ENCODE measurements at places on chromosomes 6 and 20.

GRCh38 chr6:108526739-108527174 lies 34.0 kb upstream of the FOXO3 start:
- DNase-seq = no peak

DNA sequence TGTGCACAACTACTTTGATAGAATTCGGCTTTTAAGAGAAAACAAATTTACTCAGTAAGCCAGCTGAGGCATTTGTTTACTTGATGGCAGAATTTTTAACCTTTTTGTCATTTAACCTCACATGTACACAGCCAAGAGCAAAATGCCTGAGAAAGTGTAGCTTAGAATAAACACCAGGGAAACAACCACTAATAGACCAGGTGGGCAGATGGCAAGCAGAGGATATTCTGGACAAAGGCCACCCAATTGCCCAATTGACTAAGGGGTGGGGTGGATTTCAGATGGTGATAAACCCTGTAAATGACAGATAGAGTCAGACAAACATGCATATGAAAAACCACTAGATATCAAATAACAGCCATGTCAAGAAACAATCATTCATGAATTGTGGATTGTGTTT lies 190.7 kb upstream of the FBXL4 start:
- DNase-seq = no peak

- no peak for DNase-seq
These were observed 17.8 kb downstream of the JAG1 start for GRCh38 chr20:10655720-10656669.

DNA sequence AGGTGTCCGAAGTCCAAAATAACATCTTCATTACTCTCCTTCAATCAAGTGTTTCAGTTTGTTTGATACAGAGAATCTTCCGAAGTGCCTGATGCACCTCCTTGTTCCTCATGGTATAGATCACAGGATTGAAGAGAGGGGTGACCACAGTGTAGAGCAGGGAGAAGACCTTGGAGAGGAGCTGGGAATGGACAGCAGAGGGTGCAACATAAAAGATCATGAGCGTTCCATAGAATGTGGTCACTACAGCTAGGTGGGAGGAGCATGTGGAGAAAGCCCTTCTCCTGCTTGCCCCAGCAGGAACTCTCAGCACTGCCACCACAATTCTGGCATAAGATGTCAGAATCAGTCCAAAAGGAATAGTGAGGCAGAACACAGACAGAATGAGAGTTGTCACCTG lies 11.9 kb downstream of the OR12D1 start:
- DNase-seq = no peak

GRCh38 chr20:8809107-8809953 lies 259.6 kb upstream of the PLCB4 start:
- no peak for DNase-seq

DNA sequence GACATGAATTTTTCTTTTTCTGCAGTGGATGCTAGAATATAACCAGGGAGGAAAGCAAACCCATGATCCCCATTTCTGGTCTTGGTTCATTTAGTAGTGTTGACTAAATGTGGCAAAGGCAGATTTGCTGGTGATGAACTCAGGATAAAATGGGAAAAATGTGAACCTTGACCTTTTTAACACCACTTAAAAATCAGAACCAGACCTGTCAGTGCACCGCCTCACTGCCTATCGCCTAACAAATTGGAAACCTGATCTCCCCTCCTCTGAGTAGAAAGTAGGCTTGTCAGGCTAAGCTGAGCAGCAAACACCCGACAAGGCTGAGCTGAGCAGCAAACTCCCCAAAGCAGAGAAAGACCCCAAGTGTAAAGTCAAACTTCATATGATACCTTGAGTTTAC lies 254.8 kb downstream of the FOXC1 start:
- DNase-seq = no peak

DNA sequence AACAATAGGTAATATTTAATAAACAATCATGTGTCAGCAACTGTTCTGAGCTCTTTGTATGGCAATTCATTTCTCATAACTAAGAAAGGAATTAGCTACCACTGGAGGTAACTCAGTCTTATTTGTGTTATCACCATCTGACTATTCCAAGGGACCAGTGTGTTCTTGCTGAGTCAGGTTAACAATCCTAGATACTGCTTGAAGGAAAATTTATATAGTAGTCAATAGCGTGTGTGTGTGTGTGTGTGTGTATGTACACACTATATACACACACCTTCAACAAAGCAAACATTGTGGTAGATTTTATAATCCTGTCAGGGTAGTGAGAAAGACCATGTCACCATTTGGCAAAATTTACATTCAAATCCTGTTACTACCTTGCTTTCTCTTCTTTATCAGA lies 45.8 kb upstream of the SMIM8 start:
- no peak for DNase-seq

DNA sequence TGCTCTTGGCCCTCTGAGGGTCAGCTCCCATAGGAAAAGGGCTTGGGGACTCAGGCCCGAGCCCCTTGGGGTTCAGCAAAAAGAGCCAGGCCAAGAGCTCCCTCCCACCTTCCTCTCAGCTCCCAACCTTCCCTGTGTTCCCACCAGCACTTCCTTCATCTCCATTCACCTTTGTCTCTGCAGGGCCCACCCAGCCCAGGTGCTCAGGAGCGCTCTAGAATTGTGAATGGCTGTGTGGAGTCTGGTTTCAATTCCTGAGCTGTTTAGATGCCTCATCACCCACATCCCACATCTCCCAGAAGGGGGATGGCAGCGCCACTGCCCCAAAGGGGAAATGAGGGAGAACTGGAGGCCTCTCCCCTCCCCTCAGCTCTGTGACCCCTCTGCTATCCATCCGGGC lies 7.7 kb downstream of the GRM4 start:
- DNase-seq = no peak

GRCh38 chr20:23248461-23248882 lies 102.1 kb upstream of the NXT1 start:
- DNase-seq = no peak

- no peak for DNase-seq
These were observed 36.2 kb upstream of the BTBD3 start for GRCh38 chr20:11881449-11881848.

DNA sequence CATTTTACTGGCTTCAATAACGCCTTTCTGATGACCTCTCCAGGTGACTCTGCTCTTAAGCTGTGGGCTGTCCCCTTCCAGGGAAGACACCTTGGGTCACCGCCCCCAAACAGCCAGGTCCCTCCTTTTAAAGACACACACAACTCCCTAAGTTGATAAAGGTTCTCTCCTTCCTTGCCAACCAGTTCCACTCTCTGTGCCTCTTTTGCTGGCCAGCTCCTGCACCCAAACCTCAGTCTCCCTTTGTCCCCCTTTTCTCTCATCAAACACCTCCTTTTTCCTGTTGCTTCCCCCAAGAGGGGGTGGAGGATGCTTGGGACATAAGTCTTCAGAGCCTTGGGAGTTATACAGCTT lies 1.0 kb downstream of the NCOA6 start:
- DNase-seq = peak; percentile 94

- DNase-seq = peak; percentile 21
These were observed 185.3 kb downstream of the OGFRL1 start for GRCh38 chr6:71473926-71474325.

DNA sequence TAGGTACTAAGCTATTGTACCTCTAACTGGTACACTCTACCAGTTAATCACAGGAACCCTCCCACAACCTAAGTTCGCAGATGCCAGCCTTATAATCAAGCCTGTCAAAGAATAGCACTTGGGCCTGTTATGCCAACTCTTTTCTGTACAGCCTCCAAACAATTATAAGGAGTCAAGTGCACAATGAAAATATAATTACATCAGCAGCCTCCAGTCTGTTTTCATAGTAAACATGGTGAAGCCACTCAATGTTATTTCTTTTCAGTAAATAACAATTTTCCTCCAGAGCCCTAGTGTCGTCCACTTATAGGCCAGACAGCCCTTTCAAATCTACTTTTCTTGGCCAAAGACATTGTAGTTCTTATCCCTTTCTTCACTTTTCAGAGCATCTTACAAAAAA lies 82.7 kb upstream of the CARMIL1 start:
- no peak for DNase-seq

DNA sequence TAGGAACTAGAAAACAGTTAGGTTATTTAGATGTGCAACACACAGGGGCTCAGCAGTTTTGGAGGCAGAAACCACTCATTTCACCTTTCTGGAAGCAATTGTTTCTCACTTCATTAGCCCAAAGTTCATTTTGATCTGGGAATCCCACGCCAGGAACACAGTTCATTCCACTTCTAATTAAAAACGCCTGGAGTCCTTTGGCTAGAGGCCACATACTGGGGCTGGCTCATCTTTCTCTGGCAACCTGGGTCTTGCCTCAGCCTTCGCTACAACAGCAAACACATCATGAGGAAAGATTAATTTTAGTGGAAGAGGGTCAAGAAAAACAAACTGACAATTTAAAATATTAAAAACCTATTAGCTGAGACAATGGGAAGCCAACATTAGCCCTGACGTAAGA lies 69.7 kb downstream of the RFPL4B start:
- DNase-seq = no peak

GRCh38 chr6:35677456-35677855 lies 11.3 kb downstream of the FKBP5 start:
- peak; percentile 50 for DNase-seq

DNA sequence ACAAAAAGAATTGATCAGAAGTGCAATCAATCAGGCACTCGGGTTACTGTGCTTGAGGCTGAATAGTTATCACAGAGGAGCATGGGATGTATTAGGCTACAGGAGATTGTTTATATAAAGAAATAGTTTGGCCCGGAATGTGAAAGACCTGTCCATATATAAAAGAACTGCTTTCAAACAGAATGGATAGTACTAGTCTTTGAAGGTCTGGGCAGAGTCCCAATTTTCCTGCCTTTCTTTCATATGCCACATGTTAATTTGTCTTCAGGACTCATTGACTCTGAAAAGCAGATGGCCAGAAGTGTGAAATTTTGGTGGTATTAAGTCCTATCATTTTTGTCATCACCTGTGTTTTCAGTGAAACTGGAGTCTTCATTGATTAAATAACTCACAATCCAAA lies 314.5 kb downstream of the EYA4 start:
- DNase-seq = no peak

Data from activated CD4-positive, alpha-beta T cell treated with anti-CD3 and anti-CD28 coated beads, Interleukin-2, amount 10 ng/mL, durations not matched to agents 24 days and 14 days (primary cell).